Tibial nerve (tissue), 4 donors: ENCODE measurements at places on chromosomes 5 and 9. TPM values are rescaled to one million over a fixed set of nuclear protein-coding genes. Genes with fewer than 3 reads are reported as not detected.

OR13C2 gene
- not detected for total RNA-seq

DNA sequence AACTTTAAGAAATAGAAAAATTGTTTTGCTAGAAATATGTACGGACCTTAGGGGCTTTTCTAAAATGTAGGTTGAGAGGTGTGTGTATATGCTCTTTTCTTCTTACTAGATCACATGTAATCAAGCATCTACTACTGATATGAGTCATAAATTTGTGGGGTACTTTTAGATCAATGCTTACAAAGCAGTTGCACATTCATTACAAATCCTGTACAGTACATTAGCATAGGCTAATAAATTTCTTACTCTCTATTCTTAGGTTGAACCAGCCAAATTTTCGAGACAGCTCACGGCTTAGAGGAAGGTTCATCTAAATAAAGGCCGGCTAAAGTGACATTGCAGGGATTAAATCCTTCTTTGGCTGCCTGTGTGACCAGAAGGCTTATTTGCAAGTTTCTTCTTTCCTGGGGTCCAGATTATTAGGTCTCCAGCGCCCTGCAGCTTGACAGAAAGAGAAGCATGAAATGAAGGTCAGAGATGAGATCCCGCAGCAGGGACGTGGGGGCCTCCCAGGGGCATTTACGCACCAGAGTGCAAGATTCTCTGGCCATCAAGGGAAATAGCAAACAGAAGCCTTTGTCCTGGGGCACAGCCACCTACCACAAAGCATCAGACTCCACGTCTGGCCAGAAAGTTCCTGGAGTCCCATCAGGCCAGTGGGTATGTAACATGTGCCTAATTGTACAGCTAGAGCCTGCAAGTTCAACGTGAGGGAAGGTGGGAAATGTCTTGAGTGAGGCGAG is 53.0 kb downstream of the NIM1K start:
- no peaks in the 10 kb centered on the region for H3K4me1 ChIP-seq
- H3K27me3 ChIP-seq, result no peaks in the 10 kb centered on the region
- peaks cover 26% of the 10 kb centered on the region for H3K36me3 ChIP-seq
- no peak for DNase-seq

- H3K4me3 ChIP-seq, result no peak overlapping the region
- H3K27me3 ChIP-seq, result no peaks in the 10 kb centered on the region
- H3K36me3 ChIP-seq, result no peaks in the 10 kb centered on the region
Observed at GRCh38 chr5:95070866-95071265, 214.0 kb downstream of the MCTP1 start.

PLPPR1 gene
- total RNA-seq, result 1.7 TPM

PPP3R2 gene
- not detected for total RNA-seq

DNA sequence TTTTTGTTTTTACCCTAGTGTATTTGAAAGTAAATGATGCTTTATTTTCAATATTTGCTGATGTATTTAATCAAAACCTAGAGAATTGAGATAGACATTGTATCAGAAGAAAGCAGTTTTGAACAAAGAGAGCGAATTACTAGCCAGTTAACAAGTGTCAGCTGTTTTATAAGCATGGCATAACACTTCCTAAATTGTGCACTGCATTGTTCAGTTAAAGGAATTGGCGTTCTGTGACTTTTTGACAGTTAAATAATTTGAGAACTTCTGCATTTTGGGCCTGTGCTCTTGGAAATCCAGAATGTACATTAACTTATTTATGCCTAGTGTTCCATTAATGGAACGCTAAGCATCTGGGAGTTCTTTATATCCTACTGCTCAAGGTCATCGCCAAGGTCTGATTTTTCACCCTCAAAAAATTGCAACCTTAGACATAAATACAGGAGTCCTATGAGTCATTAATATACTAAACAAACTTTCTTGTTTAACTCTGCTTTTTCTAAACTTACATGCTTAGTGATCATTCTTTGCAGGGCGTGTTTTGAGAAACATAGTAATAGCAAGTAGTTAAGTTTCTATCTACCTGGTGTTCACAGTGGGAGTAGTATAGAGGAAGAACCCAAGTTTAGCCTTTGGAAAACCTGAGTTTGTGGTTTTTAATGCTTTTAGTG is 31.1 kb downstream of the RASA1 start:
- H3K4me3 ChIP-seq, result no peak overlapping the region
- no peaks in the 10 kb centered on the region for H3K36me3 ChIP-seq
- no peaks in the 10 kb centered on the region for H3K27me3 ChIP-seq
- H3K4me1 ChIP-seq, result no peaks in the 10 kb centered on the region

- no peak overlapping the region for H3K27ac ChIP-seq
- no peaks in the 10 kb centered on the region for H3K4me1 ChIP-seq
- no peak for DNase-seq
Observed at GRCh38 chr5:135271533-135272310, 127.3 kb downstream of the MACROH2A1 start.

EIF4EBP3 gene
- 29.4 TPM for total RNA-seq

DNA sequence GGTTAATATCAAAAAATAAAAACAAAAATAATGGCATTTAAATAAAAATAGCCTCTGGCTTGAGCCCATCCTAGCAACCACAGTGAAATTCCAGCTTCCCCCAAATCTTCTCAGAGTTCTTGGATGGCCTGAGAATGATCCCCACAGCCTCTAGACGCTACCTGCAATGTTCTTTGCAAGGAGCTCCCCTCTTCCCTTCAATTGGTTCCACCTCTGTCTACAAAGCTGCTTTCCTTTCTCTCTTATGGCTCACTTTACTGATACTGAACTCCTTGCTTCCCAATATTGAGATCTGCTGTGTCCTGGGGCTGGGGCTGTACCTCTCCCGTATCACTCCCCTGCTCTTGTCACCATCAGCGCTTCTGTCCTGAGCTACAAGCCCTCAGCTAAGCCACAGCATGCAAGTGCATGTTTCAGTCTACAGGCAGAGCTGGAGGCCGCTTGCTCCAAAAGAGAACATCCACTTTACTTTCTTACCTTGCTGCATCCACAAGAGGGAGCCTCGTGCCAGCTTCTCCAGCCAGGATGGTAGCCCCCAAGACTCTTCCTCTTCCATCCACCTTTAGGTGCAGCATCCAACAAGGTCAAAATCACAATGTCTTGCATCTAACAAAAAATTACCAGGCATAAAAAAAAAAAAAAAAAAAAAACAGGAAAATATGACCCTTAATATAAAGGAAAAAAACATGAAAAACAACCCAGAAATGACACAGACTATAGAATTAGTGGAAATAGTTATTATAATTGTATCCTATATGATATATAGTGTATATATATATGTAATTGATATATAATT is 57.4 kb upstream of the PRSS3 start:
- H3K4me3 ChIP-seq, result no peak overlapping the region
- no peaks in the 10 kb centered on the region for H3K4me1 ChIP-seq
- H3K27me3 ChIP-seq, result peaks cover 5% of the 10 kb centered on the region
- H3K27ac ChIP-seq, result no peak overlapping the region

DNA sequence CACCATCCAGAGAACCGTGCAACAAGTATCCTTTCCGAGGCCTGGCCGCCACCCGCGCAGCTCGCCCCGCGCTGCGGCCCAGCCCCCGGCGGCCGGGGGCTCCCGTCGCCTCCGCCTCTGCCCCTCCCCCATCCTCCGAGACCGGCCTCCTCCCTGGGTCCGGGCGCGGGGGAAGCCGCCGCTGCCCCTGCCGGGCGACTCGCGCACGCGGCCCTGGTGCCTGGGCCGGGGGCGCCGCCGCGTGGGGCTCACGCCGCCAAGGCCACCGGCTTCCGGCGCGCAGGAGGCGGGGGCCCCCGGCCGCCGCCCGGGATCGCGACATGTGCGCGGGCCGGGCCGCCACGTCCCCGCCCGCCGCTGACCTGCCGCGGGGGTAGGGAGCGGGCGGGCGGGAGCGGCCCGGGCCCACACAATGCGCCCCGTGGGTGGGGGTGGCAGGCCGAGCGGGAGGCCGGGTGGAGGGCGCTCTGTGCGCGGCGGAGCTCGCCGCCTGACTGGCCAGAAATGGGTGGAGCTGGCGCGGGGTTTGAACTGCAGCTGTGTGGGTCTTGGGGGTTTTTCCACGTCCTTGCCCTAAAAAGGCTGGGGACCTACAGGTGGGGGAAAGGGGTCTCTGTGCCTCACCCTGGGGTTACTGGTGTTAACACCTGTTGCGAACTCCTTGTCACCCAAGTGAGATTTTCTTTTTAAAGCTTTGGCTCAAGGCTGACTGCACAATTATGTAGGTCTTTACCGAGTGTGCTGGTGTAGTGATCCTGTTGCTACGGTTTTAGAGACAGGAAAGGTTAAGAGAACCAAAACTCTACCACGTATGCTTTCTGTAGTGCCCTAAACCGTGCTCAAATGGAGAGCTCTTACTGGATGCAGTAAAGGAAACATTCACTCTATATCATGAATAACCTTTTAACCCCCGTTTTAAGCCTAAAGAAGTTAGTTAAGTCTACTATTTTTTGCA is 32.3 kb downstream of the TNPO1 start:
- H3K4me3 ChIP-seq, result peak overlapping the region; percentile 80
- H3K36me3 ChIP-seq, result no peaks in the 10 kb centered on the region
- peak overlapping the region; percentile 81 for H3K27ac ChIP-seq
- peaks cover 86% of the 10 kb centered on the region for H3K4me1 ChIP-seq
- DNase-seq, result peak; percentile 32

CDO1 gene
- 857 TPM for total RNA-seq

SLC6A7 gene
- not detected for total RNA-seq

DNA sequence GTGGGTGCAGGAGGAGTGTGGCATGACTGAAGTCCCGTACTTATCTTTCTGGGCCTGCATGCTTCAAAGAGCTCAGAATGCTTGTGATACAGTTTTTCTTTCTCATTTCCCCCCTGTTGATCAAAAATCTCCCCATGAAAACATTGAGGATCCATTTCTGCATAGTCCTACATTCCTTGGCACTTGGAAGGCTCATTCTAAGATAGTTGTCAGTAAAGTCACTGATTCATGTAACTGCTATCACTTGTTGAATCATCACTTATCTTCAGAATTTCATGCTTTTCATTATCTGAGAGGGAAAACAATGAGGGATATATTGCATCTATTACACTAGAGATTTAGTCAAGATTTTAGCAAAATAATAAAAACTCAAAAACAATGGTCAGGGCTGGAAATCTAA is 1953.1 kb upstream of the CDH6 start:
- no peaks in the 10 kb centered on the region for H3K4me1 ChIP-seq
- DNase-seq, result no peak
- no peak overlapping the region for H3K27ac ChIP-seq
- H3K36me3 ChIP-seq, result no peaks in the 10 kb centered on the region

PCDHGB1 gene
- total RNA-seq, result 6.9 TPM

DNA sequence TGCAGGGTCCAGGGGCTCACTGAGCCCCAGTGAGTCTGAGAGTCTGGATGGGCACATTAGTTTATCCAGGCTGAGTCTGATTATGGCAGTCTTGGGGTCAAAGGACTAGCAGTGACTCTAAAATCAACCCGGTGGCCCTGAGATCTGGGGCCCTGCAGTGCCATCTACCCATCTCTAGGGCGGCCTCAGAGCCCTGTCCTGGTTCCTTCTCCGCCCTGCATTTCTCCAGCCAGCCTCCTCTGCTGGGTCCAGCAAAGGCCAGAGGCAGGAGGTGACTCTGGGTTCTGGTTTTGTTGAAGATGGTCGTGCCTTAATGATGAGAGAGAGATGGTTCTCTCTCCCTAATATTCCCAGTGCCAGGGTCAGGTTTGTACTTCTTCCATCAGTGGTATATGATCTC is 15.0 kb downstream of the DCANP1 start:
- H3K36me3 ChIP-seq, result no peaks in the 10 kb centered on the region
- H3K4me3 ChIP-seq, result no peak overlapping the region
- no peak overlapping the region for H3K27ac ChIP-seq
- DNase-seq, result no peak

- peak overlapping the region; percentile 88 for H3K27ac ChIP-seq
- H3K4me3 ChIP-seq, result peak overlapping the region; percentile 81
- H3K36me3 ChIP-seq, result no peaks in the 10 kb centered on the region
- H3K27me3 ChIP-seq, result no peaks in the 10 kb centered on the region
- no peak for DNase-seq
- peaks cover 63% of the 10 kb centered on the region for H3K4me1 ChIP-seq
Observed at GRCh38 chr9:68780720-68781119, 75.7 kb downstream of the PIP5K1B start.

DNA sequence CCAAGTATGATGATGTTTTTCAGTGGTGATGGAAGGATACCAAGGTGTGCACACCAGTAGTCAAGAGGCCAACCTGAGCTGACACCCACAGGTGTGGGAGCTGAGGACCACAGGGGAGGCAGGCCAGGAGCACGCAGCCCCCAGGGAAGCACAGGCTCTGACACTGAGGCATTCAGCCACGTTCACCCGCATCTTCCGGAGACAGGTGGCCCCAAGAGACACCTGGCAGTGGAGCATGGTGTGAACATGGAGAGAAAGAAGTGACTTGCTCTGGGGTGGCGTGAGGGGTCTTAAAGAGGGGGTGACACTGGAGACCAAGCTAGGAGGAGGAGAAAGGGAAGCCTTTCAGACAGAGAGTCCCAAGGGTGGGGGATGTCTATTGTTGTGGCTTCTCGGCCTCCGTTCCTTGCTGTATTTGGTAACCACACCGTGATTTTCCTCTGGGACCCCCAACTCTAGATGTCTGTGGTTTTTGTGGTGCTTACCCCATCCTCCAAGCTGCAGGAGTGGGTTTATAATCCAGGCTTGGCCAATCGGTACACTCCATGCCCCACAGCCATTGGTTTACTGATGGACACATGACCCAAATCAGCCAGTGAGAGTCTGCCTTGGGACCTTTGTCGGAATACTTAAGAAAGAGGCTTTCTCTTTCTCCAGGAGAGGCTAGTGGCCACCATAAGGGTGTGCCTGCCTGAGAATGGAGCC is 84.6 kb downstream of the HRH2 start:
- no peaks in the 10 kb centered on the region for H3K36me3 ChIP-seq
- H3K27ac ChIP-seq, result no peak overlapping the region
- DNase-seq, result no peak

GRCh38 chr9:107874137-107874536 is 384.6 kb upstream of the KLF4 start:
- H3K4me3 ChIP-seq, result no peak overlapping the region
- no peaks in the 10 kb centered on the region for H3K4me1 ChIP-seq
- H3K27ac ChIP-seq, result no peak overlapping the region
- no peak for DNase-seq

SMIM33 gene
- not detected for total RNA-seq
